ENCODE measurements at places on chromosomes 16 and 17.

GRCh38 chr16:66137853-66138252, 228.6 kb upstream of the CDH5 start:
- no peak for DNase-seq

- no peak for DNase-seq
Observed at GRCh38 chr16:62741692-62742091, 705.5 kb upstream of the CDH8 start.

GRCh38 chr16:88377961-88378360, 4.8 kb upstream of the ZNF469 start:
- DNase-seq: no peak

DNA sequence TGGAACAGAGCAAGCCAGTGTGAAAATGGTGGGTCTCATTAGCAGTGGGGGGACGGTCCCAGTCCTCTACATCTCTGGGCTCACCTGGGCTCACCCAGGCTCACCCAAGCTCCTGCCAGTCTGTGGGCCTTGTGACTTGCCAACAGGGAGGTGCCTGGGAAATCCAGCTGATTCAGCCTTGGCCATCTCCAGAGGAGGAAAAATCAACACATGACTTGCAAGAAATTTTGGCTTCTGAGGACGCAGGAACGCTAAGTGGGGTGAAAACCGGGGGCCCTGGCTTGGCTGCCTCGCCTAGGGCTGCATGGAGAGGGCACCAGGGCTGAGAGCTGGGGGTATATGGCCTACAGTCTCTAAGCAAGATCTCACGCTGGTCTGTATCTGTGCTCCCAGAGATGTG, 47.7 kb downstream of the VAC14 start:
- DNase-seq: no peak

GRCh38 chr17:951325-952132, 28.0 kb downstream of the NXN start:
- DNase-seq: no peak

DNA sequence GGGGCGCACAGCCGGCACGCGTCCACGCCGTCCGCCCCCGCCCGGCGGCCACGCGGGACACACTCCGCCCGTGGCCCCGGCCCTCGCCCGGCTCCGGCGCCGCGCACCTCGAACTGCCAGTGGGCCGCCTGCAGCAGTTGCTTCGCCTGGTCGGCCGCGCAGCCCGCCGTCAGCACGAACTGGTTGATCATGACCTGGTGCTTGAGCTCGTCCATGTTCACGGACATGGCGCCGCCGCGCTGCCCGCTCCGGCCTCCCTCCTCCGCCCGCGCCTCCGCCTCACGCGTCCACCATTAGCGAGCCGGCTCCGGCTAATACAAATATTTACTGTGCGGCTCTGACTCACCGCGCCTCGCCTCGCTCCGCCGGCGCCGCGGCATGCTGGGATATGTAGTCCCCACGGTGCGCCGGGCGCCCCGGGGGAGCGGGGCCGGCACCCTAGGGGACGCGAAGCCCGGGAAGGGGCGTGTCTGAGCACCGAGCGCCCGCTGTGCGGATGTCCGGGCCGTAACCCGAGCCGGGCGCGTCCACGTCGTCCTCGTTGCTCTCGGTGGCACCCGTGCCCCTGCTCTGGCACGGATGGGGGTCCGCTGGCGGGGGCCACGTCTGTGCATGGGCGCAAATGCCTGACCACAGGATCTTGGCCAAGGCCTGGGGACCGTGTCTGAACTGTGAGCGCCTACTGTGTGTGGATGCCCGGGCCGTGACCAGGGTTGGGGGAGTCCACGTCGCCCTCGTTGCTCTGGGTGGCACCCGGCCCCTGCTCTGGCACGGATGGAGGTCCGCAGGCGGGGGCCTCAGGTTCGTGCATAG, at the start of gene UBALD1:
UBALD1 (minus strand) TSS at position 318 of the 813 bp plus-strand sequence; CDS start at position 227, 91 bp downstream.
- peak; percentile 45 for DNase-seq

GRCh38 chr16:18816286-18816685, 14.9 kb upstream of the ARL6IP1 start:
- DNase-seq: no peak

GRCh38 chr16:81996664-81997509, 14.4 kb downstream of the SDR42E1 start:
- DNase-seq: no peak

GRCh38 chr17:794876-795275, 12.7 kb downstream of the MRM3 start:
- DNase-seq: no peak

- DNase-seq: no peak
Observed at GRCh38 chr17:68035131-68035522, 408 bp upstream of the KPNA2 start.

GRCh38 chr16:57413301-57413730, 8.7 kb downstream of the CCL17 start:
- no peak for DNase-seq

- DNase-seq: no peak
Observed at GRCh38 chr17:48259694-48260291, 152.2 kb downstream of the SNX11 start.

DNA sequence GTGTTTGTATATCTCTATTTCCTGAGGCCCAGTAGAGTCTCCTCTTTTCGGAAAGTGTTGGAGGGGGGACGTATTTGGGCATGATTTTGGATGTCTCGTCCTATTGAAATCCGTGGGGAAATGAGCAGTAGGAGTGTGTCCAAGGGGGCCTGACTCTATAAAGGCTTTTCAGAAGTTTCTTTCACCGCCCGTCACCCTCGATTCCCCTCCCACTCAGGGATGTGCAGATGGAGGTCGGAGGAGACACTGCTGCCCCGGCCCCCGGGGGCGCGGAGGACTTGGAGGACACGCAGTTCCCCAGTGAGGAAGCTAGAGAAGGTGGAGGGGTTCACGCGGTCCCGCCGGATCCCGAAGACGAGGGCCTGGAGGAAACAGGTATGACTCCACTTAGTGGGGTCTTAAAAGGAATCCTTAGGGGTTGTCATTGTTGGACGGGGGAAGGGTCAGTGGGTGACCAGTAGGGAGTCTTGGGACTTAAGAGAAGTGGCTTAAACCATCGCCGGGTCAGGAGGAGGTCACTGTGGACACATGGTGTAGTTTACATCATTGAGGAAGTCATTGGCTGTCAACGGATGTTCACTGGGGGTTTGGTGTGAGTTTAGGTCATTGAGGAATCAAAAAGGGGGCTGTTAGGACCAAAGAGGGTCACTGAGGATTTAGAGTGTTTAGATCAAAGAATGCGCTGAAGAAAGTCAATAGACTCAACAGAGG, 424 bp downstream of the MON1B start:
- DNase-seq: no peak

GRCh38 chr17:55641676-55642081, 81.0 kb downstream of the TMEM100 start:
- DNase-seq: peak; percentile 18

GRCh38 chr16:66751053-66751302, 431 bp downstream of the DYNC1LI2 start:
- DNase-seq: peak; percentile 7

GRCh38 chr16:25114121-25114520, 2.6 kb downstream of the LCMT1 start:
- no peak for DNase-seq

DNA sequence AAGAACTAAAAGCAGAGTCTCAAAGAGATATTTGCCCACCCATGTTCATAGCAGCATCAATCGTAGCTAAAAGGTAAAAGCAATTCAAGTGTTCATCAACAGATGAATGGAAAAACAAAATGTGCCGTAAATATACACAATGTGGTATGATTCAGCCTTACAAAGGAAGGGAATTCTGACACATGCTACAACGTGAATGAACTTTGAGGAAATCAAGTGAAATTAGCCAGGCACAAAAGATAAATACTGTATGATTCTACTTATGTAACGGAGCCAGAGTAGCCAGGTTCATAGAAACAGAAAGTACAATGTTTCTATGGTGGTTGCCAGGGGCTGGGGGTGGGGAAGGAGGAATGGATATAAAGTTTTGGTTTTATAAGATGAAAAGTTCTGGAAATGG, 57.8 kb upstream of the IL34 start:
- no peak for DNase-seq

DNA sequence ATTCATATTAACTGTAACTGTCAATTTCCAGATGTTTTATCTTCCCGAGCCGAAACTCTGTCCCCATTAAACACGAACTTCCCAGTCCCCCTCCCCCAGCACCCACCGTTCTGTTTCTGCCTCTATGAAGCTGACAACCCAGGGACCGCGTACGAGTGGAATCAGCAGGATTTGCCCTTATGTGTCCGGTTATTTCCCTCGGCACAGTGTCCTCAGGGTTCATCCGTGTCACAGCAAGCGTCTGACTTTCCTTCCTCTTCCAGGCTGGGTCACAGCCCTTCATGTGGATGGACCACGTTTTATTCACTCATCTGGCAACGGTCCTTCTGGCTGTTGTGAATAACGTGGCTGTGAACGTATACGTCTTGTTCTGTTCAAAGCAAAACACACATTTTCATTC, 31.3 kb downstream of the METRNL start:
- no peak for DNase-seq

GRCh38 chr16:90061437-90061836, 15.7 kb downstream of the PRDM7 start:
- DNase-seq: no peak

- DNase-seq: peak; percentile 70
Observed at GRCh38 chr16:30874821-30875717, 18.8 kb downstream of the BCL7C start.

- DNase-seq: no peak
Observed at GRCh38 chr16:49369651-49370611, 3.7 kb upstream of the C16orf78 start.

Measured in stimulated activated CD4-positive, alpha-beta T cell treated with anti-CD3 and anti-CD28 coated beads, TNF-alpha, amount 100 ng/mL, for 1 hour (primary cell).